ENCODE measurements at places on chromosomes 13 and 19.

DNA sequence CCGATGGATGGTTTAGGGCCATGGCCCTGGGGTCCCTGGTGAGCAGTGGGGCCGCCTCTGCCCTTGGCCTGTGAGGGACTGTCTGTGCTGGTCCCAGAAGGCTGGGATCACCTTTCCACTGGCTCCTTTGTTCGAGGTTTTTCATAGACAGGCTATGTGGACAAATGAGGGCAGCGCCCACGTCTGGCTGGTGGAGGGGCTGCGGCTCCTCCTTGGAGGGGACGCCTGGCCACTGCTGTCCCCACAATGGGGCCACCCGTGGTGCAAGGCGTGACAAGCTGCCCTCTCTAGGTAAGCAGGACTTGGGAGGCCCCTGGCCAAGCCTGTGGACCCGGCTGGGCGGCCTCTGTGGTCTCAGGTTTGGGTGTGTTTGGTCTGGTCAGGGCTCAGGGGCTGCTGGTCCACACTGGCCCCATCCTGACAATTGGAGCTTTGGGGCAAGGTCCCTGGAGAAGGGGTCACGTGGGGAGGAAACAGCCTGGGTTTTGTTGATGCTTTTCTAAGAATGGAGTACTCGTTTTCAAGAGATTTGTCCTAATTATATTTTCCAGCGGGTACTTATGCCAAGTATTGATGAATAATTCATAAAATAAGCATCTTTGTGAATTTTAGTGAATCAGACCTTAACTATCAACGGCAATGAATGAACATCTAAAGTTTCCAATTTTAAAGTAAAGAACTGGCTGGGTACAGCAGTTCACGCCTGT lies 33.3 kb downstream of the MCF2L start:
- no peak for DNase-seq

DNA sequence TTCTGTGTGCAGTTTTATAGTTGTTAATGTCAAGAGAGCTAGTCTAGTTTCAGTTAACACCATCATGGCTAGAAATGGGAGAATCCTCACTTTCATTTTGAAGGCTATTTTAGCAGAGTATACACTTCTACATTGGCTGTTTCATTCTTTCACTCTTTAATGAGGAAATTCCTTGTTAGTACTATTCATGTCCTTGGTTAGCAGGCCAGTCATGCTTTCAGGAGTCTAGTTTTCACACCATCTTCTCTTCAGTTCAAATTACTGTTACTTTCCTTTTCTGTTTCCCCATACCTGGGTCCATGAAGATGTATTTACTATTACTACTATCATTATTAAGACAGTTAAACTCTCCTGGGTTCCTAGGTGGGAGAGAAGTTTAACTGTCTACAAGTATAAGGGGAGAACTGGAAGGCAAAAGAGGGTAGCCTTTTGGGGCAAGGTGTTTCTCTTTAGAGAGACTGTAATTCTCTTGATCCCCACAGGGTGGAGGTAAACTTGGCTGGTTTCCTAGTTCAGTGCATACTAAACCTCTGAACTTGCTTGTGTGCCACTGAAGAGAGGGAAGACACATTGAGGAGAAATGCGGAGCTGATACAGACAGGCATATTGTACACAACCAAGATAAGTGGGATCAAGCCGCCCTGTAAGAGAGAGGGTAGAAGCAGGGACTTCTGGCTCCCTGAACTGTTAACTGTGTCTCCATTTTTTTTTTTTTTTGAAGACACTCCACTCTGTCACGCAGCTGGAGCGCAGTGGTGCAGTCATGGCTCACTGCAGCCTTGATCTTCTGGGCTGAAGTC lies 41.3 kb upstream of the IGFL4 start:
- no peak for DNase-seq

DNA sequence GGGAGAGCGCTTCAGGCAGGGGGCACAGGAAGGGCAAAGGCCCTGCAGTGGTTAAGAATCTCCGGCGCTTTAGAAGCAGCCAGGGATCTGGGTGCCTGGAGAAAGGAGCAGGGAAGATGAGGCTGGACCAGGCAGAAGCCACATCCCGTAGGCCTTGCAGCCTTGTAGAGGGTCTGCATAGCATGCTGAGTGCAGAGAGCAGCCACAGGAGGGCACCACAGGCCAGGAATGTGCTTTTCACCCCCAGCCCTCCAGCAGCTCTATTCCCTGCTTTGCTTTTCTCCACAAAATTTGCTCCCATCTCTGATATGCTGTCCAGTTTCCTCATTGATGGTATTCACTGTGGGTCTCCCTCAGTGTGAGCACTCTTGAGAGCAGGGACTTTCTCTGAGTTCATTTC lies 5.7 kb downstream of the WDR62 start:
- no peak for DNase-seq

DNA sequence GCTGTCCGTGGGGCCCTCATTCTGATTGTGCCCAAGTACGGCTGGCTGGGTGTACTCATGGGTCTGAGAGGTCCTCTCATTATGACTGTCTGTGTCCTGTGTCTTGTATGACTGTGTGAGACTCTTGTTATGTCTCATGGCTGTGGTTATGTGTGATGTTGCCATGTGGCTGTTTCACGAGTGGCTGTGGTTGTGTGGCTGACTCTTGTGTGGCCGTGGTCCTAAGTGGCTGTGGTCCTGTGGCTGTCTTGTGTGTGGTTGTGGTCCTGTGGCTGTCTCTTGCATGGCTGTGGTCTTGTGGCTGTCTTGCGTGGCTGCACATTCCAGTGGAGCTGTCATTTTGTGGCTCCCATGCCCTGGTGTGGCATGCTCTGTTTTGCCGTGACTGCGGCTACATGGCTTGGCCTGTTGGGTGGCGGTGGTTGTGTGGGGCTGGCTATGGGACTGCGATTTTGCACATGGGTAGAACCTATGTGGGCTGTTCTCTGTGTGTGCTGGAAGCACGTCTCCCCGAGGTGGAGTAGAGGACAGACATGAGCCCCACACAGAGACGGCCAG lies 2.5 kb downstream of the LYL1 start:
- no peak for DNase-seq

- no peak for DNase-seq
Measured at GRCh38 chr13:51343475-51343874, 4.0 kb downstream of the SERPINE3 start.

Measured in stimulated activated CD8-positive, alpha-beta memory T cell treated with anti-CD3 and anti-CD28 coated beads, Interleukin-4, amount 100 ng/mL, for 1 hour (primary cell).